ENCODE measurements at places on chromosomes 2 and 18.

- no peak for DNase-seq
Observed at GRCh38 chr18:66111018-66111417, 360.2 kb downstream of the CDH7 start.

DNA sequence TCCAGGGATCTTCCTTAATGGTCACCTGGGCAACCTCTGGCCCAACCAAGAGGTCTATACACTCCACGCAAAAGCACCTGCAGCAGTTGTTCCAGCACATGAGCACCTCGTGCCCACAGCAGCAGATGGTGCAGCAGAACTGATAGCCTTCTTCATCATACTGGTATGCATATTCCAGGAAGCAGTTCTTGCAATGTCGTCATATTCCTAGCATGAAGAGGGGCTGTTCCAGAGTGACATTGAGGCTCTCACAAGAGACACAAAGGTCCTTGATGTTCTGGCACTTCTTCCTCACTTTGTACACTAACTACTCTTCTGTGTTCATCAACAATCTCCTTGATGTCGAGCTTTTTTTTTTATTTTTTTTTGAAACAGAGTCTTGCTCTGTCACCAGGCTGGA, 386.2 kb downstream of the MEIS1 start:
- DNase-seq = no peak

GRCh38 chr2:26801328-26801727, 15.5 kb downstream of the CENPA start:
- DNase-seq = no peak

GRCh38 chr2:215137741-215138340, 585 bp downstream of the ABCA12 start:
- DNase-seq = no peak

- DNase-seq = no peak
Observed at GRCh38 chr2:46336283-46336959, 39.2 kb downstream of the EPAS1 start.

GRCh38 chr2:73290049-73290839, 3.1 kb downstream of the EGR4 start:
- peak; percentile 66 for DNase-seq

DNA sequence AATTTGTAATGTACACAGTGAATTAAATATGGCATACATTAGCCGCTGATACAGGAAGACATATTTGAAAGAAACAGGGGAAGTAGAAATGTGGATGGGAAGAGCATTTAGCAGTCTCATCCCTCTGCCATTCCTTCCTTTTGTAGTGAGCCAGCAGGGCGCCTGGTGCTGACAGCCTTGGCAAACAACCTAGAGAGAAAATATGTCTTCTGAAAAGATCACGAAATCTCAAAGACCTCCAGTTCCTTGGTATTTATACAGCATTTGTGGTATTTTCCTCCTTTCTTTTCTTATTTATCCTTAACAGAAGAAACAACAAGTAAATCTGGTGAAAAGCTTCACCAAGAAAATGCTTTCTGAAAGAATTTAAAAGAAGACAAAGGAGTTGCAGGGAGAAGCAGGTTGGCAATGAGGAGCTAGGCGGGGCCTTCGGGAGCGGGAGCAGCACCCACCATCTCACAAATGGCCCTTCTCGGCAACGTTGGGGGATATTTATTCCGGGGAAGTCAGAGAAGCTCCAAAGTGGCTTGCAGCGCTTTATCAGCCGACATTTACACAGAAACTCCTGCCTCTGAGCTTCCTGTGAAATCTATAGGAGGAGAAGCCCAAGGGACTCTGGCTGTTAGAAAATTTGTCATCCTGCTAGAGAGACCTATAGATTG, 406.1 kb upstream of the NRP2 start:
- no peak for DNase-seq

DNA sequence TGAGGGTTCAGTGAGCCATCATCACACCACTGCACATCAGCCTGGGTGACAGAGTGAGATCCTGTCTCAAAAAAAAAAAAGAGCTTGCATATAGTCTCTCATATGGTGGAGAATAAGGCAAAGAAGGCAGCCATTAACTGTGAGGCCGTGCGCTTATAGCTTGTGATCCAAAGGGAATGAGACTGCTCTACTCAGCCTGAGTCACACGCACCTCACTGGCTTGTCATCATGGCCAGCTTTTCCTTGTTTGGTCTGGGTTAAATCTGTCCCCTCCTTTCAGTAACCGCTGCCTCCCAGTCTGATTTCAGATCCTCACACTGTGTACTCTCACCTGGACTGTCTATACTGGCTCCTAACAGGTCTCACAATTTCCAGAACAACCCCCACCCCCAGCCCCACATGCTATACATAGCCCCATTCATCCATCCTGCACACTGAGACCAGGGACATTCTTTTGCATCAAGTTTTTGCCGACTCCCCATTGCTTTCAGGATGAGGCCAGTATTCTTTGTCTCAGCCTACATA, 35.3 kb upstream of the ANKRD44 start:
- DNase-seq = no peak

GRCh38 chr2:120091436-120091835, 78.6 kb downstream of the EPB41L5 start:
- DNase-seq = no peak

GRCh38 chr2:10042301-10043161, 819 bp upstream of the KLF11 start:
- DNase-seq = peak; percentile 36

- DNase-seq = peak; percentile 32
Observed at GRCh38 chr18:70072678-70073077, 125.0 kb upstream of the CD226 start.

DNA sequence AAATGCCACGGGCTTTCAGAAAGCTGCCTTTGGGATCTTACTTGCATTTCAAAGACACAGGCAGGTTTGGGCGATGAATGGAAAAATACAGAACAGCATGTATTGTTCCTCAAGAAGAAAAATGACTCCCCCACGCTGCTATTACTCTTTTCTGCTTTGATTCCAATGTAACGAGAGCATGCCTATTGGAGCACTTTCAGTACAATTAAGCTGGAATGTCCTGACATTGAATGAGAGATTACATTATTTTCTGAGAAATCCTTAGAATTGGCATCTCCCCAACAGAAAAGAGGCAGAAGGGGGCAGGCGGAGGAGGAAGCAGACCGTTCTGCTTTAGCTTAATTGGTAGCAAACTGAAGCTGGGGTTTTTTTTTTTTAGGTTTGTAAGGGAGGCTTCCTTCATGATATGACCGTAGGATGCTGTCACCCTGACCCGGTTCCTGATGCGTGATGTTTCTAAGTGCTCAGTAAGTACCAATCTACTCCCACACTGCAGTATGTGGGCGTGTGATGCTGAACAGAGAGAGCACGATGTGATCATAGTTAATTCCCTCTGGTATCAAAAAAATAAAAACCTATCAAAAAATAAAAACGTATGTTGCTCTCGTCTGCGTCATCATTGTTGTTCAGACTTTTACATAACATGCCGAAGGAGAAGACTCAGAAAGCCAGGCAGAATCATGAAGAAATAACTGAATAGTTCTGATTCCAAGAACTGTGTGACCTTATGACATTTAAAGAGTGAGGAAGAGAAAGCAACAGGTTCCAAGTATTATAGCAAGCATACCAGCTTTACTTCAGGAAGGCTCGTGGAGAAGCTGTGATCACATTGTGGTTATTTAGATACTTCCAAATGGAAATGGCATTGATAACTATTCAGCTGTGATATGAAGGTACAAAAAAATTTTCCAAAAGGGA, 40.5 kb downstream of the LONRF2 start:
- no peak for DNase-seq

DNA sequence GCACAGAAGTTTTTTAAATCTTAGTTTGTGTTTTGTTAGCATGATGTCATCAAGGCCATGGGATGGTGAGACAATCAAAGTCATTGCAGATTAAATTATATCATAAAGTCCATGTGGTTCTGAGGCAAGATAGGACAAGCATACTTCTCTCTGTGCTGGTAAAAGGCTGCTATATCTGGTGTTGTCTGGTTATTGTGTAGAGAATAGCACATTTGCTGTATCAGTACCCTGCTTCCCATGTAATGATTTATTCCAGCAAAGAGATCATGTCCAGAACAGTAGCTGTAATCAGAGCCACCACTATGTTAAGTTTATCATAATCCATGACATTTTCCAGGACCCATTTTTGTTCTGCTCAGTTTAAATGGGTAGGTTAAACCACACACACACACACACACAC, 123.0 kb downstream of the TTC27 start:
- no peak for DNase-seq

DNA sequence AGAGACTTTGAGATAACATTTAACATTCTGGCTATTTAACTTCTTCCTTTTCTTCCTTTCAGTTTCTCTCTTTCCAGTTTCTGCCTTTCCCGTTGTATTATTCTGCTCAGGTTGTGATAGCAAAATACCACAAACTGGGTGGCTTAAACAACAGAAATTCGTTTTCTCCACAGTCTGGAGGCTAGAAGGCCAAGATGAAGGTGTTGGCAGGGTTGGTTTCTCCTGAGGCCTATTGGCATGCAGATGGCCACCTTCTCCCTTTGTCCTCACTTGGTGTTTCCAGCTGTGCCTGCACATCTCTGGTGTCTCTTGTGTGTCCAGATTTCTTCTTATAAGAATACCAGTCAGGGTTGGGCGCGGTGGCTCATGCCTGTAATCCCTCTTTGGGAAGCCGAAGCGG, 34.0 kb downstream of the PHLPP1 start:
- DNase-seq = no peak

DNA sequence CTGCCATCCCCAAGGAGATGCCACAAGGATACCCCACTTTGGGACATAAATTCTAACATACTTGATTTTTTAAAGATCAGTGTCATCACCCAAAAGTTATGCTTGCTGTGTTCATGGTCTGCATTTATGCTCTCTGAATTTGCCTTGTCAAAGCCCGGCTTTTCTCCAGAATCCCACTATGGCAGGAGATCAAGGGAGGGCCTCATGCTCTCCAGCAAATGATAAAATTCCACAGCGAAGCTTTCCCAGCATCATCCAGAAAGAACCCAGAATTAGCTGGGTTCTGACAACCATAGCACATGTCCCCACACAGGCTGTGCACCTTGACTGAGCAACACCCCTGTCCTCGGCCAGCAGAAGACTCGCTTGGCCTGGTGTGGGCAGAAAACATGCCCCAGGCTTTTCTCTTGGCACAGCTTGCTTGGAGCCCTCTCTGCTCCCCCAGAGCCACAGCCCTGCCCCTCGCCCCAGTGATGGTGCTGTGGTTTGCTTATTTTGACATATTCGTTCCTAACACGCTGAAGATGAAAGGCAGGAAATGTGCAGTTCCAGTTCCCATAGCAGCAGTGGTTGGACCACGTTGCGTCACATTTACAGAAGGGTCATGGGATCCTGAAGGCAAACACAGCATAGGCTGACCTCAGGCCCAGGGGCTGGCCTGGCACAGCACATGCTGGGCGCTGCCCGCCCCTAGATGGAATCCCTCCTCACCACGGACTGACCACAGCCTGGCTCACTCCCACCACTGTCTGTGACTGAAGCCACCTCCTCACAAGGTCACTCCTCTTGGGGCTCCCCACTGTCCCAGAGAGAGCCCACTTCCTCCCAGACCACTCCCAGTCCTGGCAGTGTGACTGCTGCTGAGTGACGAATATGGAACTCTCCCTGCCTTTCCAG, 14.1 kb upstream of the CHRNA1 start:
- peak; percentile 88 for DNase-seq

DNA sequence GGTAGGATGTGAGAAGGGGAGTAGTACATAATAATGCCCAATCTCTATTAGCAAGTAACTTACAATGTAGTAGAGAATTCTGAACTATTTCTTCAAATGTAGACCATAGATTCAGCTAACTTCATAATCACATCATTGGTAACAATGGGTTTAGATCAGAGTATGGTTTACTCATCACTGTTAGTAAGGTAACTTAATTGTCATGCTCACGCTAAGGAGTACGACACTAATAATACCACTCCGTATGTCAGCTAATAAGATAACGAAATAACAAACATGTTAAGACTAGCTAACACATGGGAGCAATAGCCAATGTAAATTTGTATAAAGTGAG, 56.4 kb upstream of the CCDC141 start:
- no peak for DNase-seq

GRCh38 chr18:43192408-43192807, 76.9 kb upstream of the RIT2 start:
- no peak for DNase-seq

DNA sequence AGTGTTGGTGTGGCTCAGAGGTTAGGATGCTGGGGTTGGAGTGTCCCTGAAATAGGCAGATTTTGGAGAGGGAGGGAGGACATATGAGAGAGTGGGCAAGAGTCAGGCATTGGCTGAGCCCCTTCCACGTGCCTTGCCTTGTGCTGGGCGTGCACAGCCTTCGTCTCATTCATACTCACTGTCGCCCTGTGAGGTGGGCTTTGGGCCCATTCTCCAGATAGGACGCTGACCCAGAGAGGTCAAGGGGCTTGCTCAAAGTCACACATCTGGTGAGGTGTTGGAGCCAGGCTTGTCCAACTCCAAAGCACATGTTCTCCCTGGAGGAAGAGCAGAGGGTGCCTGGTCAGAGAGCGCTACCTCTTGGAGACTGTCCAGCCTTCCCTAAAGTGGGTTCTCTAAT, 166.8 kb downstream of the DYSF start:
- no peak for DNase-seq

GRCh38 chr18:74967438-74967837, 241.5 kb downstream of the PTGR3 start:
- DNase-seq = no peak

GRCh38 chr2:115412501-115412900, 970.1 kb downstream of the DPP10 start:
- DNase-seq = no peak

GRCh38 chr2:220999356-220999755, 572.7 kb downstream of the EPHA4 start:
- DNase-seq = no peak

- no peak for DNase-seq
Observed at GRCh38 chr18:52582516-52582915, 242.5 kb downstream of the DCC start.

DNA sequence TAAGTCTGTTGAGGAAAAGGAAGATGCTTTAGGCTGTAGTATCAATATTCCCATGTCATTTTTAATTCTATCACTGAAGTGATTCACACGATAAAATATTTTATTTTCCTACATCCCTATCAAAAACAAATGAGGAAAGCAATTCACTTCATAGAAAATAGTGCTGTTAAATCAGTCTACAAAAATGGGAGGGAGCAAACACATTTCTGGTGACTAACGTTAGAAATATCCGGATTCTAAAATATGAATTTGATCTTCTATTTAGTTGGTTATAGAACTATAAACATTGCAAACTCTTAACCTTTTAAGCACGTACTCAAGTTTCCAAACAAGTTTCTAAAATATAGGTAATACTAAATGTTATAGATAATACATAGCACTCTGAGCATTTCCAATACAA, 20.8 kb downstream of the ATF2 start:
- no peak for DNase-seq
